Activated CD8-positive, alpha-beta memory T cell treated with anti-CD3 and anti-CD28 coated beads, Interleukin-2, amount 10 ng/mL, durations not matched to agents 7 days and 5 days (primary cell): ENCODE measurements at places on chromosomes 7 and 10.

- no peak for DNase-seq
Measured at GRCh38 chr7:90900628-90901356, 304.7 kb downstream of the CDK14 start.

- DNase-seq, result no peak
Measured at GRCh38 chr10:51397244-51397643, 302.2 kb downstream of the CSTF2T start.

DNA sequence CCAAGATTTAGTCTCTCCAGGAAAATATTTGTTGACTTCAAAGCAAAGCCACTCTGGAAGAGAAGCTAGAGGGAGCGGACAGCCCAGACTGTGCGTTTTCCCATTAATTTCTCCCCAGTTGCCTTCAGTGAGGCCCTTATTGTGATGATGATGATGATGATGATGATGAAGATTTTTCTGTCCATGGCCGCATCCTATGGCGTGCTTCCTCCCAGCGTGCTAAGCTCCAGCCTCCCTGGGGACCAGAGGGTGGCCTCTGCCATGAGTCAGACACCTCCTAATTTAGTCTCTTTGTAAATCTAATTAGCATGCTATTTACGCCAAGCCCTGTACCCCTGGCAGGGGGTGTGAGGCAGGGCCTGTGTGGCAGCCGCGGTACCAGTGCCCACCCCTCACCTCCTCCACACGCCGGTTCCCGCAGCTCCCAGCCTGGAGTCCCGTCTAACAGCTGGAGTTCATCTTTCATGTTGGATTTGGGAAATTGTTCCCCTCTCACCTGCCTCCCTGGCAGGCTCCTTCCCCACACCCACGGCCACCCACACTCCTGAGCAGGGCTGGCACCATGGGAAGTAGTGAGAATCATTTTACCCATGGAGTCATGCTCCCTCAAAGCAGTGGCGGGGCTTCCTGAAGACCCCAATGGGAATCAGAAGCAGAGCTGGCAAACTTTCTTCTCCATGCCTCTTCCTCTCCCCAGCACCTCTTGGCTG is 92.2 kb downstream of the C10orf105 start:
- DNase-seq, result no peak

DNA sequence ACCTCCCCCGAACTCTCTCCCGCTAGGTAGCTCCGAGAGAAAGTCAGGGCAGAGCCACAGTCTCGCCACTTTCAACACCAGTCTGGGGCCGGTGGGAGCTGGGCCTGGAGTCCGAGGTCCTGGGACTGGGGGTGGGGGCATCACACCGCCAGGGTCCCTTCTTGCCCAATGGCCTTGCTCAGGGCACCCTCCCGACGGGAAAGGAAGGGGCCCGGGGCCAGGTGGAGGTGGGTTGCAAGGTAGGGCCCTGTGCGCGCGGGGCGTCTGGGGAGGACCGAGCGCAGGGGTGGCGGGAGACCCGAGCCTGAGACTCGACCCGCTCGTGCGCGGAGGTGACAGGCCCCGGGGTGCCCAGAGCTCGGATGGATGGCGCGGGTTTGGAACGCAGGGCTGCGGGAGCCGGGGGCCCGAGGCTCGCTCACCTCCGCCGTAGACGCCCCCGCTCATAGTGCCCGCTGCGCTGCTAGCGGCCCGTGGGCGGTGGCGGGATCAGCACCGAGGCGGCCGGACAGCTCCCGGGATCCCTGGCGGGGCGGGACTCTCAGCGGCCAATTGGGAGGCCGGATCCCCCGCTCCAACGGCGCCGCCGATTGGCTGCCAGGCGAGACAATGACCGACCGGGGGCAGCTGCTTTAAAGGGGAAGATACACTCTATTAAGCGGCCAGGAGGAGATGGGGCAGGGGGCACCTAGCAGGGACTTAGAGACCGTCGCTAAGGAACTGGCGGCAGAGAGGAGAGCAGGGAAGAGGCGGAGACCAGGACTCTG is at the start of gene ACTL6B:
Gene ACTL6B (minus strand): TSS at position 541 of the 767 bp plus-strand sequence. CDS start 94 bp downstream, at position 447.
- peak; percentile 67 for DNase-seq

GRCh38 chr10:75084834-75085384 is 26.5 kb upstream of the SAMD8 start:
- no peak for DNase-seq

GRCh38 chr10:101572785-101573184 is 15.3 kb downstream of the POLL start:
- DNase-seq, result no peak

DNA sequence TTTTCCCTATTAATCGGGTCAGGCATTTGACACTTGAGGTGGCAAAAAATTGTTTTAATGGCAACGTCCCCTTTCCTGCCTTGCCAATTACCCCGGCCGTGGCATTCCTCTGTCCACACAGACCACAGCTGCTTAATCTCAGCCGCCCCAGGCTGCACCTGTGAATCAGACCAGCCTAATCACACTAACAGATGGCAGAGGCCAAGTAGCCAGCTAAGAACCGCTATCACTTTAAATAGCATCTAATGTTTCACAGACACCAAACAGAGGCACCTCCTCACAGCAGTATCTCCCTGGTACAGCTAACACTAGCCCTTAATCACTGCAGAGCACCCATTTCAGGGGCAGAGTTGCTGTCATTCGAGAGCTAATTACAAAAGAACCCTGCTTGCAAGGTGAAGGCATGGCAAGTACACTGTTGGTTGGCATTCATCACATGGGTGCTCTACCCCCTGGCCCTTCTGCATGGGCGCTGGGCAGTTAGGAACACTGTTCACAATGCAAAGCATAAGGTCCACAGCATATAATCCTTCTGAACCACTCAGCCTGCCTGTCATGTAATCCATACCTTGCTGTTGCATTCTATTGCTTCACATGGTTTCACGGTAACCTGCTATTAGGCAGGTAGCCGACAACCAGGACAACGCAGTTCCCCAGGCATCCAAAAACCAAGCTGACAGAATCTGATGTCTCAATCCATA is 38.8 kb downstream of the FGFR2 start:
- no peak for DNase-seq

DNA sequence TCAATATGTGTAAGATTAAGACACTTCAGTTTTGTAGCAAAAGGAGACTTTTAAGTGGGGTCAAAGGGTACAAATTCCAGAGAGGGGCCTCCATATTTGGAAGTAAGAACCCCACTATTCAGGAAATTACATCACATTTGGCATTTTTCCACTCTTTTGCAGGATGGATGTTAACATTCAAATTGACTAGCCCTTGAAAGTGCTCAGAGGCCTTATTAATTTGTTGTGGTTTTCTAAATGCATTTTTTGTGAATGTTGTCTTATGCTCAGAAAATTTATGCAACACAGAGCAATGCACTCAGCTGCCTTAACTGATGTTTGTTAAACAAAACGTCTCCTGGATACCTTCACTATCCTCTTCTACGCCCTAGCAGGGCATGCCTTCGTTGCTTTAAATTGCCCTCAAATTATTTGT is 50.9 kb upstream of the PDLIM1 start:
- no peak for DNase-seq

DNA sequence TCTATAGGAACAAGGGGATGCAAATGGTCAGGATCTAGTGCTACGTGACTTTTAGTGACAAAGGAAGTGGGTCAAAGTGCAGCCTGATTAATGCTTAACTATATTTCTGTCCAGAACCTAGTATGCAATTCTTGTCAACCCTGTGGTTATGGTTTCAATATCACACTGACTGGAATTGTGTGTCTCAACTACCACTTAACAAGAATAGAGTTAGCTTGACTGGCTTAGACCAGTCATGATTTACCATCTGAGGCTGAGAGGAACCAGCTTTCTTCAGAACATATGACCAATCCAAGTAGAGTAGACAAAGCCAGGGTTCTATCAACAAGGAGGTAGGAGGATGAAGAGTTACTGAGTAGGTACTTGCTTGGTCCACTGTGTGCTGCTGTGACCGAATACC is 54.4 kb downstream of the MYPN start:
- DNase-seq, result no peak

DNA sequence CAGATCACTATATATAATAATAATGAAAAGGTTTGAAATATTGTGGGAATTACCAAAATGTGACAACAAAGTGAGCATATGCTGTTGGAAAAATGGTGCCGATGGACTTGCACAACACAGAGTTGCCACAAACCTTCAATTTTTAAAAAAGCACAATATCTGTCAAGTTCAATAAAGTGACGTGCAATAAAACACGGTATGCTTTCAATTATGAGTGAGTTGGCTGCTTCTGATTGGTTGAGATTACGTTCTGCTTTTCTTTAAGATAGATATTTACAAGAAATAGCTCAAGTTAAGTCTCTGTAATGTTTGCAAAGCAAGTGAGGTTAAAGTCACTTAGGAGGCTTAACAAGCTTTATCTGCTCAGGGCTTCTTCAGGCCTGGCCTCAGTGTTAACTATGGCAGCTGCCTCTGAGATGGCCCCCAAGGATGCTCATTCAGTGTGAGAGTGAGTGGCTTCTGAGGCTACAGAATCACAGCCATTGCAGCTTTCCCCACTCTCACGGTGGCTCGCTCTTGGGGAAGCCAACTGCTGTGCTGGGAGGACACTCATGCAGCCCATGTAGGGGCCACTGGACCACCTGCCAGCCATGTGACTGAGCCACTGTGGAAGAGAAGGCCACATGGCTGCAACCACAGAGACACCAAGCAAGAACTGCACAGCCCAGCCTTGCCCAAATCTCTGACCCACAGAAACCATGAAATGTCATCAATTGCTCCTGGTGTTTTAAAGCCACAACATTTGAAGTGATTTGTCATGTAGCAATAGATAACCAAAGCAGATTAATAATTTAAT is 78.3 kb upstream of the TMEM72 start:
- no peak for DNase-seq

- peak; percentile 61 for DNase-seq
Measured at GRCh38 chr7:23470330-23471105, at the start of gene IGF2BP3. TSS of gene IGF2BP3 (minus strand) at chr7:23470491. CDS start at chr7:23470110, 381 bp downstream.

GRCh38 chr10:17460756-17461155 is 6.4 kb upstream of the ST8SIA6 start:
- no peak for DNase-seq

GRCh38 chr7:91264924-91265681 is 870 bp downstream of the FZD1 start:
- no peak for DNase-seq

- no peak for DNase-seq
Measured at GRCh38 chr10:84179059-84179710, 5.6 kb downstream of the GPR15LG start.

DNA sequence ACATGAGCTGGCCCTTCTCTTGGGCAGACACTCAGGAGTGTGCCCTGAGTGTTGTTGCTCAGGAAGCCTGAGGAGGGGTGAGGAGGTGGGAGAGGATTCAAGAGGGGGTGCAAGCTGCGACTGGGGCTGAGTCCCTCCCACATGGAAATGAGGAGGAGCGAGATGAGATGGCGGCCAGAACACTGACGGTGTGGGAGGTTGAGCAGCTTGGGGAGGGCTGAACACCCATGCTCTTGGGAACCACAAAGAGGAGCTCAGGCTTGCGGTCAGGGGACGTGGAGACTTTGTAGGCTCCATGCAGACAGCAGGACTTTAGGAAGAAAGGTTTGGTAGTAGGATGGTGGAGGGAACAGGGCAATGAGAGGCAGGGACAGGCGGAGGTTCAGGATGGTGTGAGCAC is 163.2 kb upstream of the SHH start:
- DNase-seq, result no peak

GRCh38 chr10:93068411-93069244 is 5.1 kb upstream of the CYP26A1 start:
- no peak for DNase-seq

DNA sequence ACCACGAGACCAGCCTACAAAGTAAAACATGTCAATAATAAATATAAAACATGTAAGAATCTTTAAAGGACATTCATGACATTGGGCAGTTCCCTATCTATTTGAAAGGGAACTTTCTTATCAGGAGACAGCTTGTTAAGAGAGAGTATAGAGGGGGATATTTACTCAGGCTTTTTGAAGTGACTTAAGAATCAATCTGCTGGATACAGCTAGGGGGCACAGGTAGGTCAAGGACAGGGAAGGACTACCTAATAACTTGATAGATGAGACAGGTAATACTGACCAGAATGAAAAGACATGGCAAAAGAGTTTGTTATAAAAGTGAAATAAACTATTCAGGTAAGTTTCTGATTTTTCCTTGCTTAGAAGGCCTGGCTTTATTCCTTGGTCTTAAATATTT is 21.8 kb upstream of the LRRD1 start:
- no peak for DNase-seq

- DNase-seq, result no peak
Measured at GRCh38 chr10:132593900-132594876, 56.6 kb downstream of the INPP5A start.

- no peak for DNase-seq
Measured at GRCh38 chr7:144508702-144509101, 105.2 kb upstream of the NOBOX start.

DNA sequence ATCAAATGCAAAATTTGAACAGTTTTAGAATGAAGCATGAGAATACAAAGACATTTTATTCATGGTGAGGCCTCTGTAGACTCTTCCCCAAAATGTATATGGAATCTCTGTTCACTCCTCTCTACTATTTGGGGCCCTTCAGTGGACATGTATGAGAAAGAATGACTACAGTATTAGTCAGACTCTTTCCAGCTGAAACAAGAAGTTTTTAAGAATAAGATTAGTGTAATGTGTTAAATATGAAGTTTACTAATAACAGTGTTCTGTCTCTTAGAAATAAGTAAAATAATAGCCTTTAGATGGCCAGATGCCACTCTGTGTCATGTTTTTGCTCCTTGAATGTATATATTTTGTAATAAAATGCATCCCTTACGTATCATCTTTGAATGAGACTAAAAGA is 585.6 kb downstream of the SUGCT start:
- no peak for DNase-seq

DNA sequence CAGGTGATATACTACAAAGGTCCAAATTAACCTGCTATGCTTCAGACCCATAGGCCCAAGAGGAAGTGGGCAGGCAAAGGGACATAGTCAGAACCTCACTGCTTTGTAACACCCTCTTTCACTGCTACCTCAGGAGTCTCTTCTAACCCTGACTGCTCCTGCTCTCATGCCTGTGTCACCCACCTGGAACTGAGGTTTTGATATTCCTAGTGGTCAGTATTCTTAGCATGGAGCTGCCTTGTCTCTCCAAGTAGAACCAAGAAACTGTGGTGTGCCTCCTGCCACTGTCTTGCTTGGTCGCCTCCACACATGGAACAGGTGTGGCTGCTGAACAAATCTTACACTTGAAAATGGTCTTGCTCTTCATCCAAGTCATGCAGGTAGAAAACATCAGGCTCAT is 677.5 kb downstream of the XPNPEP1 start:
- DNase-seq, result no peak

DNA sequence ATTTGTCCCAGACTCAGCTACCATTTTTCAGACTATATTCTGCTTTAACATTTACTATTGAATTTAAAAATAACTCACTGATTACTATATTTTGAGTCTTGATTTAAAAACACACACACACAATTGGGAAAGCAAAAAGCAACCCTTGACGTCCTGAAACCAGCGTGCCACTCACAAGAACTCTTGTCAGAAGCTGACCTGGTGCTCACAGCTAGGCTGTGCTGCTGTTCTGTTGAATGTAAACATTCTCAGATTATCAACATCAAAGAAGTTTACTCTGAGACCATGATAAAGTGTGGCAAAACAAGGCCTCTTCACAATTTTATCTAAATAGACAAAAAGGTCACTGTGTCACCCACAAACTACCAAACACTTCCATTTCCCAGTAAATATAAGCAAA is 62.6 kb upstream of the CACNA2D1 start:
- DNase-seq, result no peak

GRCh38 chr7:114242992-114243507 is 171.6 kb upstream of the FOXP2 start:
- DNase-seq, result no peak

- no peak for DNase-seq
Measured at GRCh38 chr10:102624751-102625645, 19.3 kb upstream of the TRIM8 start.
